Bronchial smooth muscle cell (primary cell): ENCODE measurements at places on chromosomes 5 and 9. TPM values are rescaled to one million over a fixed set of nuclear protein-coding genes. Genes with fewer than 3 reads are reported as not detected.

Gene FNIP1
- 41.7 and 62.3 TPM in 2 replicates for total RNA-seq

Gene GABBR2
- total RNA-seq, result 0.43 TPM in 1 of 2 replicates, not detected in the other

Gene IL17B
- total RNA-seq, result not detected in 2 replicates

Gene FAT2
- total RNA-seq, result under 0.01 and 0.09 TPM in 2 replicates
